ENCODE measurements at places on chromosomes 1 and 21.

- no peak for DNase-seq
Measured at GRCh38 chr1:174794861-174795260, 204.9 kb upstream of the CACYBP start.

GRCh38 chr21:24276204-24276603, 1331.1 kb downstream of the MRPL39 start:
- no peak for DNase-seq

- DNase-seq: no peak
Measured at GRCh38 chr1:232793944-232794343, 11.3 kb upstream of the MAP10 start.

- DNase-seq: no peak
Measured at GRCh38 chr1:36963006-36963405, 71.3 kb downstream of the GRIK3 start.

- no peak for DNase-seq
Measured at GRCh38 chr1:14561014-14561693, 37.3 kb upstream of the KAZN start.

DNA sequence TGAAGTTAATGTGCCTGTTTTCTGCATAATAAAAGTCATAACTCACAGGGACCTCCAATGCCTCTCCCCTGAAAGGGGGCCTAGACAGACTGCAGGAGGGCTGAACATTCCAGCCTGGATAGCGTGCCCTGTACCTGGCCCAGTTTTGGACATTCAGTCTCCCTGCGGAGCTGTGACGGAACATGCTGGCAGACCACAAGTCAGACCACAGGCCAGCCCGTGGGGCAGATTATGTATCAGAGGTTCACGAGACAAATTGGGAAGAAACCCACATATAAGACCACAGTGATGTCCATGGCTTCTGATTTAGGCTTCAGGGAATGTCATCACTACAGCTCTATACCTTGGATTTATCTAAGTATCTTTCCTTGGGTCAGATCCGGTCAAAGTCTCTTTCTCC, 151.5 kb upstream of the POU3F1 start:
- no peak for DNase-seq

DNA sequence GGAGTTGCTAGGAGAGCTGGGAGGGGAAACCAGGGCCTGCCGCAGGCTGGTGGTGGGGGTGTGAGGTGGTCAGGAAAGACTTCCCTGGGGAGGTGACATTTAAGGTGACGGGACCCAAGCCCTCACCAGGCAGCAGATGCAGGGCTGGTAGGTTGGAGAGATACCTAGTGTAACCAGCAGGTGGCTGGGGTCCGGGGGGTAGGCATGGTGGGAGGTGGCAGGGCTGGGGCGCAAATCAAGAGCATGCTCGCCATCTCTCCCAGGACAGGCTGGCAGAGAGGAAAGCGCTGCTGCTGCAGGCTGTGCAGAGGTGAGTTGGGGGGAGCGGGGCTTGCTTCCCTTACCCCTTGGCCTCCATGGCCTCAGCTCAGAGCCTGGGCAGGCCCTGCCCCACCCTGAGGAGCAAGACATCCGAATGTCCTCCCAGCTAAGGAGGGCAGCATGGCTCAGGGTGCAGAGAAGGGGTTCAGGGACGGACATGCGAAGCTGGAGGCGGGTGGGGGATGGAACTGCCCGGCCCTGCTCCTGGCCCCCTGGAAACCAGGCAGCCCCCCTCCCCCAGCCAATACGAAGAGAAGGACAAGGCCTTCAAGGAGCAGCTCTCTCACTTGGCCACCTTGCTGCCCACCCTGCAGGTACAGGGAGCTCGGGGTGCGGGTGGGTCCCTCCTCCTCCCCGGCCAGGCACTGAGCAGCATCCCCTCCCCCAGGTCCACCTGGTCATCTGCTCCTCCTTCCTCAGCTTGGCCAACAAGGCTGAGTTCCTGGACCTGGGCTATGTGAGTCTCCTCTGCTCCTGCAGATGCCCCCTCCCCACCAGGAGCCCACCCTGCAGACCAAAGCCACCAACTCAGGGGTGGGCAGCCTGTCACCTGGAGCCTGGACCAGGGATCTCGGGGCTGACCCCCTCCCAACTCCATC, 4.0 kb downstream of the RNF207 start:
- no peak for DNase-seq

- peak; percentile 46 for DNase-seq
Measured at GRCh38 chr21:41895643-41896493, 16.7 kb upstream of the PRDM15 start.

GRCh38 chr1:226406401-226406881, 1.5 kb downstream of the PARP1 start:
- DNase-seq: no peak

DNA sequence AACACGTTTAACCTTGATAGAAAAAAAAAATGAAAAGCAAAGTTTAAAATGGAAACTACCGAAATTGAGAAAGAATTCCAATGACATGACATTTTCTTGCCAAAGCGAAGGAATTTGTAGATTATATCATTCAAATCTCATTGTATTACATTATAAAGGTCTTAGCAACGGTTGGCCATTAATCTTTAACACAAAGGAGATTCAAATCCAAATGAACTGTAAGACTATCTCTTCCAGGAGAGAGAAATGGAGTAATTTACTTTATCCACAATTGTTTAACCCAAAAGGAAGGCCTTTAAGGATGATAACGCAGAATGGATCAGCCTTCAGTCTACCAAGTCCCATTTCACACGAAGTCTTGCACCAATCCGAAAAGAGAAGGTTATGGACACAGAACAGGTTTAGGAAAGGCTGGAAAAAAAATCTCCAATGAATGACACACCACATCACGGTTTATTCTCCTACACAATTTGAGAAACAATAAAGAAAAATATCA, 1.5 kb downstream of the ENAH start:
- no peak for DNase-seq

DNA sequence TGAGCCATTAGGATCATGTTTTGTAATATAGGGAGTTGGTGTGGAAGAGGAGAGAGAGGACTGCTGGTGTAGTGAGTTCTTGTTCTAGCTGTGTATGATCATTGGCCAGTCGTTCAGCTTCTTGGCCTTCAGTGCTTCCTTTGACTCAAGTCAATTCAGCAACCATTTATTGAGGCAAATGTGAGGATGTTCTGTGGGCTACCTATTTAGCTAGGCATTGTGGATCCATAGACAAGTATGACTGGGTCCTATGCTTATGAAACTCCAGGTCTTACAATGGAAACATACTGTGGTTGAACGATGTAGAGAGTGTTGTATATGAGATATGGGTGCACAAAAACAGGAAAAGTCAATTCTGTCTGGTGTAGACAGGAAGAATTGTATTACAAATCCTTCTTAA, 41.7 kb downstream of the NFIA start:
- DNase-seq: no peak

DNA sequence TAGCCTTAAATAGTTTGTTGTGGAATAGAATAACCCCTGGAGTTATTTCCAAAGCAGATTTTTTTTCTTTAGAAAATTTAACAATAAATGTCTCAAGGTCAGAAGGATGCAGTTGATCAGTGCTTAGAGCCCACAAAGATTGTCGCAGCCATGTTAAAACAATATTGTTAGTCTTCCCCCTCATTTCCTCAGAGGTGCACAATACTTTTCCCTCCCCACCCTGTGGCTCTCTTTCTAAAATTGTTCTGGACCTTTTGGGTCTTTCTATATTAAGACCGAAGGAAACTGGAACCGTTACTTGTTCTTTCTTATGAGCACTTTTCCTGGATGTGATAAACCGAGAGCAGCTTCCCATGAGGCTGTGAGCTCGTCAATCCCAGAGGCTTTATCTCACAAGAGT, 333.7 kb downstream of the HLX start:
- no peak for DNase-seq

- no peak for DNase-seq
Measured at GRCh38 chr1:206573319-206573718, 38.9 kb downstream of the EIF2D start.
